Osteocyte (in vitro differentiated cells): ENCODE measurements at places on chromosomes 5 and 9.

GRCh38 chr9:70192707-70193106 is 66.1 kb upstream of the SMC5 start:
- DNase-seq: no peak

DNA sequence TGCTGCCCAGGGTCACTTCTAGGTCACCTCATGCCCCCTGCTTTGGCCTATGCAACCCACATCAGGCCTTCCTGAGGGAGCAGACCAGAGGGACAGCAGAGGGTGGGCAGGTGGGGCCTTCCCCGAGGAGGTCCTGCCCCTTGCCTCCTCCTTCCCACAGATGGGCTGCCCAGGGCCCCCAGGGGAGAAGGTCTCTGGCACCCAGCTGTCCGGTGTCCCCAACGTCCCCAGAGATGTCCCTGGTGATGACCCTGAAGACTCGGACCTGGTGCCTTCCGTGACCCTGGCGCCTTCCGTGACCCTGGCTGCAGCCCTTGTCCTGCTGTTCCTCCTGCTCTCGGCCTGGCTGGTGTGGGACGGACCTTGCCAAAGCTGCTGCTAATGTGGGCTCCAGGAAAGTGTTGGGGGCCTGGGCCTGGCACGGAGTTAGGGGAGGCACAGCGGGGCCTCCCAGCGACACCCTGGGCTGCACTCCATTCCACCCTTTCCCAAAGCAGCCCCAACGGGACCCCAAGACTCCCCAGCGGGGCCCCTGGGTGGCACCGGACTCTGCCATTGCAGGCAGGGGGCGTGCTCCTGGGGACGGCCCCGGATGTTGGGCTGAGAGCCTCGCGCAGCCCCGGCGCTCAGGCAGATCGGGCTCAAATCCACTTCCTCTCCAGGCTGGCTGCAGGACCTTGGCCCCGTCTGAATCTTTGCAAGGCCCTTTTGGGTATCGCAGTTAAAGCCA is 6.8 kb upstream of the SLC2A6 start:
- DNase-seq: no peak

GRCh38 chr5:127865273-127865672 is 162.1 kb downstream of the CCDC192 start:
- no peak for DNase-seq

GRCh38 chr5:2173151-2173834 is 290.6 kb upstream of the IRX4 start:
- DNase-seq: no peak
